ENCODE measurements at places on chromosomes 12 and 14.

- peak; percentile 42 for DNase-seq
These were observed 53.8 kb downstream of the SPTLC2 start for GRCh38 chr14:77562681-77563080.

- DNase-seq = no peak
These were observed 362.2 kb upstream of the SFSWAP start for GRCh38 chr12:131348646-131349045.

DNA sequence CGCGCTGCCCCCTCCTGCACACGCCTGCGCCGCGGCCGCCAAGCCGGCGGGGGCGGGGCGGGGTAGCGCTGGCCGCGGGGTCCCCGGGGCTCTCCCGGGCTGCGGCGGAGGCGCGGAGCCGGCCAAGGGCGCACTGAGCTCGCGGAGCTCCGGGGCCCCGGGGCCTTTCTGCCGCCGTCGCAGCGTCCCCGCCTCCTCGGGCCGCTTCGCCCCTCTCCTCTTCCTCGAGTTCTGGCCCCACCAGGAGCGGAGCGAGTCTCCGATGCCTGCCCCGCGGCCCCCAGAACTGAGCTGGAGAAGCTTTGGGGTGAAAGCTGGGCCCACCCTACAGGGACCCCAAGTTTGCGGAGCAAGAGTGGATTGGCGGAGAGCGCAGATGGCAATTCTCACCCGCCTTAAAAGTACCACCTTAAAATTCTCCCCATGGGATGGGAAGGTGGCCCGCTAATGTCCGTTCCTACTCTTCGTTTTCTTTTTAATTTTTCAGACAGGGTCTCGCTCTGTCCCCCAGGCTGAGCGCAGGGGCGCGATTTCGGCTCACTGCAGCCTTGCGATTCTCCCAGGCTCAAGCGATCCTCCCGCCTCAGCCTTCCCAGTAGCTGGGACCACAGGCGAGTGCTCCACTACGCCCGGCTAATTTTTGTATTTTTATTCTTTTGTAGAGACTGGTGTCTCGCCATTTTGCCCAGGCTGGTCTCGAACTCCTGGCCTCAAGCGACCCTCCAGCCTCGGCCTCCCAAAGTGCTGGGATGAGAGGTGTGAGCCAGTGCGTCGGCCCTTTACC lies 129.6 kb downstream of the NDUFA12 start:
- no peak for DNase-seq

DNA sequence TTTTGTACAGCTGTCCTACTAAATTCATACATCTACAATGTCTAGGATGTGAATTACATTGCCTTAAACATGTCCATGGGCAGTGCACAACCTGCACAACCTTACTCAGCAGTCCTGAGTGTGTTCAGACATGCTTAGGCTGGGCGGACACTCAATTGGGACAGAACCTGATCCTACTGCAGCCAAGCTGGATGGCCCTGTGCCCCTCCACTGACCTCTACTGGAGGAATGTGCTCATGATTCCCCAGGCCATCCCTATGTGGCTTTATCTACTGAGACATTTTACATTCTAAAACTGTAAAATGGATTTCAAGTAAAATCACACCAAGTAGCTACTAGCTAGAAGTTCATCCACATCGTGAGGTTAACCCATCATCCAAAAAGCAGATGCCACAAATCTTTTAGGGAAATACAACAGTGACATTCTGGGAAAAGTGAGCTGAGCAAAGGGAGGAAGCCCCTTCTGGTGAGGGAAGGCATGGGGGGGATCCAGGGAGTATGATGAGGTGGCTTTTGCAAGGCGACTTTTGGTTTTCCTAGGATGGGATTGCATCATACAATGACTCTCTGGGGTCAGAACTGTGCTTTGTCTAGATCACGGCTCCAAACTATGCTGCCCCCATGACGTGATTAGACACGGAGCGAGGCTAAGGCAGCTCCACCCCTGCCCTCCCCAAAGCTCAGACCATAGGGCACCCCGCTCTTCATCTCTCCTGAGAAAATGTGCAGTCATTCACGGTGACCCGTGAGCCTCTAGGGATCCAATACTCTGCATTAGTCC lies 911.7 kb upstream of the TMEM132C start:
- peak; percentile 25 for DNase-seq

- no peak for DNase-seq
These were observed 308.8 kb downstream of the EGLN3 start for GRCh38 chr14:33642080-33642479.

- peak; percentile 31 for DNase-seq
These were observed 9.2 kb upstream of the PLEKHD1 start for GRCh38 chr14:69475194-69475818.

- DNase-seq = no peak
These were observed 7.6 kb downstream of the KRT85 start for GRCh38 chr12:52359621-52360061.

DNA sequence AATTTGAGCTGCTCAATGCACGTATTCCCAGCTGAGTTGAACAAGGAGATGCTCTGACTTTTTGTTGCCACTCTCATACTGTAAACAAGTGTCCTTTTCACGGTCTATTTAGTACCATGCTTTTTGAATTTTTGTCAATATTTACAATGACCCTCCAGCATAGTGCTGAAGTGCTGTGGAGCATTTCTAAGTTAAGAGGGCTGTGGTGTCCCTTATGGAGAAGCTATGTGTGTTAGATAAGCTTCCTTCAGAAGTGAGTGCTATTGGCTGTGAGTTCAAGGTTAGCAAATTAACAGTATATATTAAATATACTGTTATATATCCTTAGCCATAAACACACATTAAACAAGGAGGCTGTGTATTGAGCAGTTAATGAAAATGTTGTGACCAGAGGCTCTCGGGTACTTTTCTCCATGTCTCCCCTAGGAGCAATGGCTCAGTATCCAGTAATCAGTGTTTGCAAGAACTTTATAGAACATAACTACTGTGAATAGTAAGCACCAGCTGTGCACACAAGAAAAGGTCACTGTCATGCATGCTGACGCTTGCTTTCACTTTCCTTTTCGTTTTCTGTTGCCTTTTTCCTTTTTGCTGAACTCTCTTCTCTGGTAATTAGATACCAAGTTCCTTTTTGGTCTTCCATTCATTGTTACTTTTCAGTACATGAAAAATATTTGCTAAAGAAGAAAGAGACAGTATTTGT lies 187.2 kb upstream of the NEDD1 start:
- peak; percentile 34 for DNase-seq

- peak; percentile 73 for DNase-seq
These were observed 136.3 kb downstream of the AEBP2 start for GRCh38 chr12:19575337-19576243.

DNA sequence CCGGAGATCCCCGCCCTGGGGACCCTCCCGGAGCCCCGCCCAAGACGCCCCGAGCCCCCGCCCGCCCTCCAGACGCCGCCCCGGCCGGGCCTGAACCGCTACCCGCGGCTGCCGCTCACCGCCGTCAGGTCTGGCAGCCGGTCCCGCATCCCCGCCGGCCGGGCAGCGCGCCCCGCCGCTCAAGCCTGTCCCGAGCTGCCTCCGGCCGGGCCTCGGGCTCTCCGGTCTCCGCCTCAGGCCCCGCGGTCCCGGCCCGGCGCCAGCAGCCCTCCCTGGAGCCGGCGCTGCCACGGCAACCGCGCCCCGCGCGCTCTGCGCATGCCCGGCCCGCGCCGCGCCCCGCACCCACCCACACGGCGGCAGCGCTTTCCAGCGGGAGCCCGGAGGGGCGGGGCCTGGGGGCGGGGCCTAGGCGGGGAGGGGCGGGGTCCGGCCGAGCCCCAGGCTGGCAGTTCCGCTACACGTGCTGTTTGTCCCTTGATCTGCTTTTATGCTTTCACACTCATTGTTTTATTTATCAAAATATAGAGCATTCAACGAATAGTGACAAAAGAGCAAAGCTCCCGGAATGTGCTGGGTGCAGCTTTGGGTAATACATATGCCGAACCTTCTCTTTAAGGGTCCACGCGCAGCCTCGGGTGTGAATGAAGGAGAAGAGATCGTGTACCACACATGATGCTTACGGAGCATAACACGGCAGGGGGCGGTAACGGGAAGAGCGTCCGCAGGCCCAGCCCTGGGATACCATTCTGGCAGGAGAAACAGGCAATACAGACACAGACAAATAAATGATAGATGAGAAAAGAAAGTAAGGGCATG lies at the start of gene STX2:
Gene STX2, minus strand, starts transcription at position 300 of the 819 bp plus-strand sequence. Its CDS starts 151 bp downstream, at position 149.
- DNase-seq = peak; percentile 86

GRCh38 chr12:64256166-64256800 lies 34.2 kb upstream of the KICS2 start:
- peak; percentile 59 for DNase-seq

DNA sequence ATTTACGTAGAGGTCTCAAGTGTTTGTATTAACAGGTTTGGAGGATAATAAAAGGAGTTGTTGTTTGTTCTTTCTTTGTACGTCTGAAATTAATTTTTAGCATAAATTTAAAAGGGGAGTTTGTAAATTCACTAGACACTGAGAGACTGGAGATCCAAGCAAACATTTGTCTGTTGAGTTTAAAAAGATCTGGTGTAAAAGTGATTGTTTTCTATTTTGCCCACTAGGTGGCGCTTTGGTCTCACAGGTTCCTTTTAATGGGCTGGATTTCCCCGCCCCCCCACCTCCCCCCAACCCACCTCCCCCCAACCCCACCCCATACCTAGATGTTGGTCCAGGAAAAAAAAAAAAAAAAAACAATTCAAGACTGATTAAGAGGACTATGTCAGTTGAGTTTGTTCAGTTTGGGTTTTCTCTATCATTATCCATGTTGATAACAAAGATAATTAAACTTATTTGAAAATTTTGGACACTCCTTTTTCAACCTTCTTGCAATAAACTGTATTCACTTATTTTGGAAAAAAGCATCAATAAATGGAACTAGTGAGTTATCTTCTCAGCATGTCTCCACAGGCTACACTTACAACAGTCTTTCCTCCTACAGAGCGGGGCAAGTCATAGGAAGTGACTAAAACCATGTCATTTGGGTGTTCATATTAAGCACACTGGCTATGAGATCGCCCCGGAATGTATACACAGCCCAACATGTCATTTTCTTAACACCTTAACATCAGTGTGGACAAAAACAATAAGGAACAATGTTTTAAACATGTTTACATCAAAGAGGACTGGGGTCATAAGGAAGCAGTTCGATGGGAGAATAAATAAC lies 841.1 kb downstream of the NRXN3 start:
- DNase-seq = peak; percentile 81

- DNase-seq = peak; percentile 11
These were observed 316.0 kb downstream of the CCDC91 start for GRCh38 chr12:28506271-28506670.

DNA sequence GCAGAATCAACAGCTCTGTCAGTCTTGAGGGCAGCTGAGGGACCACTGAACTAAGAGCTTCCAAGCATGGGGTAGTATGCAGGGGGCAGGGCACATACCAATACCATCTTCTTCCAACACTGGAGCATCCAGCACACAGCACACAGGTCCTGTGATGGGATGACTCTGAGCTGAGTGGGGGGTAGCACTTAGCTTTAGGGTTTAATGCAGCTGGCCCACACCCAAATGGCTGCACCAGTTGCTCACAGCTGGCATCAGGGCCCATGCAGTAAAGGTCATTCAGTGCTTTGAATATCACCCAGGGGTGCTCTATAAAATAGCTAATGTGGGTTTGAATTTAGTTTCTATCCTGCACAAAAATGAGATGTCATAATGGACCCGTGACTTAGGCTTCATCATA lies 1.7 kb downstream of the FAM186B start:
- no peak for DNase-seq

Data from kidney tubule cell (primary cell).